ENCODE measurements at places on chromosomes 1 and 21.

GRCh38 chr1:151157067-151157531 is 650 bp downstream of the TNFAIP8L2 start:
- DNase-seq, result peak; percentile 38

- no peak for DNase-seq
These were observed 39.1 kb downstream of the RIMS3 start for GRCh38 chr1:40626383-40626770.

DNA sequence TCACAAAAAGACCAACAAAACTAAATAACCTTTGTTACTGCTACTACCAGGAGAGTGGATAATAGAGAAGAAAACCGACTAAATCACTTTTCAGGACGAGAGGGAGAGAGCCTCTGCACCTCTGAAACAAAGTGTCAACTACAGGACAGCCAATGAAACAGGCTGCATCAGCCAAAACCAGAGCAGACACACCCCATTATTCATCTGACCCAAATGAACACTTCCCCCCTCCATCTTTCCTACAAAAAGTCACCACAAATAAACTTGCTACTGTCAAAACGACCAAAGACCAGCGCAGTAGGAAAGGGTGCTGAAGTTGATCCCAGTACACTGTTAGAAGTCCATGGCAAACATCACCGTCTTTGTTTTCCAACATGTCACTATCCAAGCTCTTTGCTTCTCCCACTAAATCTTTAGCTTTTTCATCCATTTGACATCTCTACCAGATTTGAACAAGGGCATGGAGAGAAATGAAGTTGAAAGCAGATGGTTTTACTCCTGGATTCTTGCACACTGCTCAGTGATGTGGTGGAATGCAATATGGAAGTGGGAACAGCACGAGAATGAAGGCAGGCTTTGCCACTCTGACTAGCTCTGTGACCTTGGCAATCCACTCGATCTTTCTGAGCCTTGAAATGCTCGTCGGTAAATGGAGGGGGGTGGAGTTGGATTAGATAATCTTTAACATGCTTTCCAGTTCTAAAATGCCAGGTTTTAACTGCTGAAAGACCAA is 20.5 kb downstream of the DSTYK start:
- no peak for DNase-seq

GRCh38 chr21:39588884-39589283 is 23.9 kb upstream of the B3GALT5 start:
- DNase-seq, result no peak

- DNase-seq, result no peak
These were observed 66.2 kb downstream of the SGIP1 start for GRCh38 chr1:66599899-66600737.

DNA sequence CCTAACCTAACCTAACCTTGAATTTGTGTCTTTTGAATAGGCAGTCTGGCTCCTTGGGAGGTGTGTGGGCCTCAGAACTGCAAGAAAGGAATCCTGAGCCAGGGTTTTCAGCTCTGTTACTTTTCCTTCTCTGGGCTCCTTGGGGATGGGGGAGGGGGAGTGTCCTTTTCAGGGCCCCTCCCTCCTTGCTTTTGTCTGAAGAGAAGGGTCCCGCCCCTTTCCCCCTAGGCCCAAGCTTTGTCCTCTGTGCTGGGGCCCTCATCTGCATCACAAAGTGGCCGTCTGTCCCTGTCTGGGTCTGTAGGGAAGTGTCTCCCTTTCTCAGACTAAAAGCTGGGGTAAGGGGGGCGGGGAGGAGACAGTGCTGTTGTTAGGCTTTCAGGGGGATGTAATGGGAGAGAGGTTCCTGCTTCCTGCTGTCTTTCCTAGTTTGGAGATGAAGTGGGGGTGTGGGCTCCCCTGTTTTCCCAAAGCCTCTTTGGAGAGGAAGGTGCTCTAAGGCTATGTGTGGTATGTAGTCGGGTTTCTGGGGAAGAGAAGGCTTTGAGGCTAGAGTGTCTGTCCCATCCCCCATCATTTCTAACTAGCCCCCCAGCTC is 3.1 kb downstream of the AGO1 start:
- no peak for DNase-seq
